ENCODE measurements at places on chromosomes 4 and X. TPM values are rescaled to one million over a fixed set of nuclear protein-coding genes. Genes with fewer than 3 reads are reported as not detected.
A peak's percentile ranks its signal among the peaks of the same experiment; 100 is the strongest.

DUSP21 gene
- total RNA-seq: not detected

SH3TC1 gene
- 17.2 TPM for total RNA-seq

OPRPN gene
- not detected for total RNA-seq

ZNF185 gene
- total RNA-seq: 5.9 TPM

RGN gene
- 32.9 TPM for total RNA-seq

BANK1 gene
- 5.8 TPM for total RNA-seq

NLGN3 gene
- 0.67 TPM for total RNA-seq

KANTR gene
- total RNA-seq: 13.2 TPM

CXCL8 gene
- not detected for total RNA-seq

DCLK2 gene
- 2.9 TPM for total RNA-seq

KLKB1 gene
- total RNA-seq: not detected

CXCL11 gene
- total RNA-seq: not detected

SAGE1 gene
- total RNA-seq: not detected

- H3K4me1 ChIP-seq: peaks cover 10% of the 10 kb centered on the region
- no peak overlapping the region for H3K27ac ChIP-seq
- no peak for DNase-seq
- H3K27me3 ChIP-seq: no peaks in the 10 kb centered on the region
- H3K36me3 ChIP-seq: no peaks in the 10 kb centered on the region
- no peak overlapping the region for H3K4me3 ChIP-seq
Measured at GRCh38 chrX:17295791-17296190, 79.2 kb upstream of the NHS start.

- H3K27ac ChIP-seq: no peak overlapping the region
- H3K4me3 ChIP-seq: no peak overlapping the region
Measured at GRCh38 chr4:13476915-13477314, 7.2 kb downstream of the RAB28 start.

- H3K36me3 ChIP-seq: no peaks in the 10 kb centered on the region
- no peak for DNase-seq
- H3K4me3 ChIP-seq: no peak overlapping the region
Measured at GRCh38 chrX:5771441-5771840, 457.2 kb downstream of the NLGN4X start.

DNA sequence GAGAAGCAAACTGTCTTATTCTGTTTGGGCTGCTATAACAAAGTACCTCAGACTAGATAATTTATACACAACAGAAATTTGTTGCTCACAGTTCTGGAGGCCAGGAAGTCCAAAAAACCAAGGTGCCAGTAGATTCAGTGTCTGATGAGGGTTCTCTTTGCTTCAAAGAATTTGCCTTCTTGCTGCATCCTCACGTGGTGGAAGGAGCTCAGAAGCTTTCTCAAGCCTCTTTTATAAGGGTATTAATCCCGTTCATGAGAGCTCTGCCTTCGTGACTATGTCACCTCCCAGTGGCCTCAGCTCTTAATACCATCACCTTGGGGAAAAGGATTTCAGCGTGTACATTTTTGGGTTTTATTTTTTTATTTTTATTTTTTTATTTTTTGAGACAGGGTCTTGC lies 20.1 kb downstream of the CA5B start:
- no peaks in the 10 kb centered on the region for H3K4me1 ChIP-seq
- no peak for DNase-seq
- no peak overlapping the region for H3K27ac ChIP-seq
- no peaks in the 10 kb centered on the region for H3K27me3 ChIP-seq

DNA sequence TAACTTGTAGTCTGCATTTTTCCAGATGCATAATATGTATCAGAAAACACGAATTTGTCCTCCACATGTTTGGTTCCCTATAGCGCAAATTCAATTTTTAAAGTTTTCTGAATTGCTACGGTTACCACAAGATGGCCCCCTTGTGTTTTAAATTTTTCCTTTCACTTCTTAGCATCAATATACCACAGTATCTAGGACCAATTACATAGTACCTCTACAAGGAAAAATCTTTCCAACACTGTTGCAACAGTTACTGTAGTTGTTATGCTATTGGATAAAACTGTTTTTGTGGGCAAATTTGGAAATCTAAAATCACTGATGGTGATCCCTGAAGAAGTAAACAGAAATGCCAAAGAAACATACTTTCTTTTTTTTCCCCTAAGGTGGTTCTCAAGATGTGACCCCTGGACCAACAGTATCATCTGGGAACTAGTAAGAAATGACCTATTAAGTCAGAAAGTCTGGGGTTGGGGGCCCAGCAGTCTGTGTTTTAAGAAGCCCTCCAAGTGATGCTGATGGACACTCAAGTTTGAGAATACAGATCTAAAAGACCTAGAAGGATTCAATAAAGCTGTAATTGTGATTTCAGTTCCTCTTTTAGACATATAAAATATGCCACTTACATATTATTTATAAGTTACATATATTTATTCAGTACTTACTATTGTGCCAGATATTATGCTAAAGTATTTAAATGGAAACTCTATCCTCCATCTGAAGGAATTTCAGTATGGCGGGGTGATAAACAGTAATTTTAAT lies 3.1 kb downstream of the ZGRF1 start:
- H3K4me1 ChIP-seq: peaks cover 6% of the 10 kb centered on the region
- H3K27me3 ChIP-seq: no peaks in the 10 kb centered on the region
- no peak overlapping the region for H3K27ac ChIP-seq

GRCh38 chrX:2926664-2927275 lies 2.4 kb downstream of the ARSD start:
- no peaks in the 10 kb centered on the region for H3K36me3 ChIP-seq
- no peaks in the 10 kb centered on the region for H3K4me1 ChIP-seq
- no peaks in the 10 kb centered on the region for H3K27me3 ChIP-seq
- no peak overlapping the region for H3K4me3 ChIP-seq
- DNase-seq: no peak

- H3K27ac ChIP-seq: no peak overlapping the region
- no peak overlapping the region for H3K4me3 ChIP-seq
- no peak for DNase-seq
- no peaks in the 10 kb centered on the region for H3K27me3 ChIP-seq
Measured at GRCh38 chrX:124895947-124896346, 423.7 kb upstream of the TEX13C start.

DNA sequence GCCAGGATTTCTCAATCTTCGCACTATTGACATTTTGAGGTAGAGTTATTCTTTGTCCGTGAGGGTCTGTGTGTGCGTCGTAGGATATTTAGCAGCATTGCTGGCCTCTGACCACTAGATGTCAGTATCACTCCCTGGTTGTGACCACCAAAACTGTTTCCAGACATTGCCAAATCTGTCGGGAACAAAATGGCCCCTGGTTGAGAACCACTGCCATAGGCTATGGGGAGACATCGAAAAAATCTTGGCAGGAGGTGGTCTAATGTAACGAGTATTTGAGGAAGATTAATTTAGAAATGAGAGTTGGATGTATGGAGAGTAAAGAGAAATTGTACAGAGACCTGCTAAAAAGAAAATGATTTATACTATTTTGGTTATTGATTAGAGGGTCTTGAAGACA lies 108.4 kb downstream of the DOCK11 start:
- H3K36me3 ChIP-seq: no peaks in the 10 kb centered on the region
- H3K27me3 ChIP-seq: no peaks in the 10 kb centered on the region
- peak; percentile 56 for DNase-seq
- H3K27ac ChIP-seq: peak overlapping the region; percentile 25
- H3K4me3 ChIP-seq: no peak overlapping the region
- no peaks in the 10 kb centered on the region for H3K4me1 ChIP-seq

GRCh38 chrX:96432647-96433046 lies 252.0 kb upstream of the DIAPH2 start:
- no peaks in the 10 kb centered on the region for H3K27me3 ChIP-seq
- H3K4me1 ChIP-seq: no peaks in the 10 kb centered on the region
- no peak overlapping the region for H3K27ac ChIP-seq
- DNase-seq: no peak
- H3K4me3 ChIP-seq: no peak overlapping the region
- H3K36me3 ChIP-seq: no peaks in the 10 kb centered on the region

GRCh38 chrX:109856974-109857373 lies 123.9 kb upstream of the ACSL4 start:
- H3K27ac ChIP-seq: no peak overlapping the region
- no peaks in the 10 kb centered on the region for H3K4me1 ChIP-seq
- no peak overlapping the region for H3K4me3 ChIP-seq
- no peaks in the 10 kb centered on the region for H3K36me3 ChIP-seq
- no peaks in the 10 kb centered on the region for H3K27me3 ChIP-seq

GRCh38 chr4:140047786-140048185 lies 106.2 kb downstream of the MAML3 start:
- no peak for DNase-seq
- no peaks in the 10 kb centered on the region for H3K27me3 ChIP-seq
- H3K4me1 ChIP-seq: peaks cover 67% of the 10 kb centered on the region
- no peak overlapping the region for H3K27ac ChIP-seq

- H3K27me3 ChIP-seq: no peaks in the 10 kb centered on the region
- peak; percentile 77 for DNase-seq
- H3K36me3 ChIP-seq: no peaks in the 10 kb centered on the region
- no peaks in the 10 kb centered on the region for H3K4me1 ChIP-seq
Measured at GRCh38 chrX:149470955-149471354, 34.2 kb downstream of the IDS start.

GRCh38 chr4:165784672-165785071 lies 88.4 kb upstream of the TLL1 start:
- H3K27ac ChIP-seq: no peak overlapping the region
- no peak overlapping the region for H3K4me3 ChIP-seq
- no peaks in the 10 kb centered on the region for H3K4me1 ChIP-seq
- no peaks in the 10 kb centered on the region for H3K27me3 ChIP-seq

DNA sequence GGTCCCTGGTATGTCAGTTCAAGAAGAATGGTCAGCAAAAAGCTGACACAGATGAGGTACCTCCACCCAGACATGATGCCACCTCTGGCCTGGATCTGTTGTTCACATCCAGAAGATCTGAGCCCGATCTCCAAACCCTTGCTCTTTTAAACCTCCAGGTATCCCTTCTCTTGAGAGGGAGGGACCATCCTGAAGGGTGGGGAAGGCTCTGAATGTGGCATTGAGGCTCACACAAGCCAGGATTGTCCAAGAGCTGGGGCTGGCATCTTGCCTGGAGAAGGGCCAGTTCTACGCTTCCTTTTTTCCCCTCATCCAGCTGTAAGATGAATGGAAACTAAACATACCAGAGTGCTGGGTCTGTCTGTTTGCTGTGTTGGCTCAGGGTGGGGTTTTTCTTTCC lies at the start of gene ITIH6:
ITIH6 (minus strand) TSS at position 119 of the 400 bp plus-strand sequence; CDS start at position 74, 45 bp downstream.
- no peaks in the 10 kb centered on the region for H3K36me3 ChIP-seq
- no peak within 1 kb of the TSS for H3K27ac ChIP-seq
- DNase-seq: no peak
- H3K4me1 ChIP-seq: no peaks in the 10 kb centered on the region

GRCh38 chr4:86122404-86122803 lies 237.4 kb downstream of the MAPK10 start:
- no peak for DNase-seq
- H3K4me3 ChIP-seq: no peak overlapping the region
- H3K27me3 ChIP-seq: no peaks in the 10 kb centered on the region
- H3K36me3 ChIP-seq: no peaks in the 10 kb centered on the region
- no peaks in the 10 kb centered on the region for H3K4me1 ChIP-seq
- no peak overlapping the region for H3K27ac ChIP-seq

GRCh38 chrX:51894697-51895336 lies 1.4 kb downstream of the MAGED1 start:
- H3K27me3 ChIP-seq: no peaks in the 10 kb centered on the region
- no peaks in the 10 kb centered on the region for H3K4me1 ChIP-seq
- peak overlapping the region; percentile 70 for H3K4me3 ChIP-seq
- H3K36me3 ChIP-seq: no peaks in the 10 kb centered on the region
- no peak for DNase-seq
- H3K27ac ChIP-seq: no peak overlapping the region

DNA sequence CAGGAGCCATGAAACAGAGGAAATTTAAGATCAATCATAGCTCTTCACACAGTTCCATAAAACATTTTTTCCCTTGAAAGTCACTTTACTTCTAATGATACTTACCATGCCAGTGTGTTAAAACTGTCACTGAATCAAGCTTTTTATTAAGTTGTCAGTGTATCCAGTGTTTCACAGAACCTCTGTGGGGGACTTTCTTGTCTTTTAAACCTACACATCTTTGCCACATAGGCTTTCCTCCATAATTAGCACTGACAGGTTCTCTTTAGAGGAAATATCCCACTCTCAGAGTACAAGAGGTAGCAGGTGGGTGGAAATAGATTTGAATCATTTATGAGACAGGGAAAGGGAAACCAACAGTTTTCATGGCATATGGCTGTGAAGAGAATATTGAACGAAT lies 25.8 kb upstream of the DYNLT3 start:
- H3K4me1 ChIP-seq: no peaks in the 10 kb centered on the region
- no peaks in the 10 kb centered on the region for H3K36me3 ChIP-seq
- H3K27ac ChIP-seq: no peak overlapping the region
- no peak for DNase-seq
- H3K4me3 ChIP-seq: no peak overlapping the region

- no peak overlapping the region for H3K4me3 ChIP-seq
- H3K36me3 ChIP-seq: no peaks in the 10 kb centered on the region
- no peak for DNase-seq
- H3K4me1 ChIP-seq: no peaks in the 10 kb centered on the region
- H3K27ac ChIP-seq: no peak overlapping the region
Measured at GRCh38 chrX:24846550-24847150, 152.9 kb downstream of the POLA1 start.

GRCh38 chrX:94288325-94288724 lies 614.3 kb downstream of the FAM133A start:
- H3K36me3 ChIP-seq: no peaks in the 10 kb centered on the region
- DNase-seq: no peak
- H3K27ac ChIP-seq: no peak overlapping the region
- H3K4me1 ChIP-seq: no peaks in the 10 kb centered on the region
- H3K27me3 ChIP-seq: no peaks in the 10 kb centered on the region
- no peak overlapping the region for H3K4me3 ChIP-seq

- H3K4me1 ChIP-seq: peaks cover 11% of the 10 kb centered on the region
- H3K27ac ChIP-seq: peak overlapping the region; percentile 50
- H3K36me3 ChIP-seq: no peaks in the 10 kb centered on the region
- peak; percentile 80 for DNase-seq
Measured at GRCh38 chrX:71622576-71623450, 4.5 kb upstream of the CXCR3 start.

DNA sequence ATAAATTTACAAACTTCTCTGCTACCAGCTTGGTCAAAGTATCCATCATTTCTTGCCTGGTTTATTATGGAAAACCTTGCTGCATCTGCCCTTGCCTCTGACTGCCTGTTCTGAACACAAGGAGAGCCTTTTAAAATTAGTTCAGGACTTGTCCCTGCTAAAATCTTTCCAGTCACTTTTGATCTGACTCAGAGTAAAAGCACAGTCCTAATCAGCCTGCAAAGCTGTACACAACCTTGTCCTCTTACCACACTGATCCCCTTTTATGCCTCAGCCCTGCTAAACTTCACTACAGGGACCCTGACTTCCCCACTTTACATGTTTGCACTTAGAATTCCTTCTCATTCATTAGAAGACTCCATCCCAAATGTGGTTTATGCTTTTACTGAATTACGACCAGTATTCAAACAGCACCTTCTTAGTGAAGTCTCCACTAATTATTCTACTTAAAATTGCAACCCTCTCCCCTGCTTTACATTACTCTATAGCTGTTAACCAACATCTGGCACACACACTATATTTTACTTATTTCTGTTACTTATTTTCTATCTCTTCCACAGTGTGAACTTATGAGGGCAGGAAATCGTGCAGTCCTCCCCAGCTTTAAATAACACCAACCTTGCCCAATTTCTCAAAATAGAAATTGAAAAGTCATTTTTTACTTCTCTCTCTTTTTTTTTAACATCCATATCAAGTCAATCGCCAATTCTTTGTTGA lies 6.3 kb downstream of the GABRA4 start:
- H3K27me3 ChIP-seq: no peaks in the 10 kb centered on the region
- H3K4me3 ChIP-seq: no peak overlapping the region
- no peaks in the 10 kb centered on the region for H3K36me3 ChIP-seq
- no peaks in the 10 kb centered on the region for H3K4me1 ChIP-seq
- H3K27ac ChIP-seq: no peak overlapping the region

- H3K27me3 ChIP-seq: no peaks in the 10 kb centered on the region
- no peak overlapping the region for H3K27ac ChIP-seq
- DNase-seq: no peak
- H3K4me3 ChIP-seq: no peak overlapping the region
- no peaks in the 10 kb centered on the region for H3K4me1 ChIP-seq
- H3K36me3 ChIP-seq: no peaks in the 10 kb centered on the region
Measured at GRCh38 chrX:16188687-16189086, 21.4 kb downstream of the MAGEB17 start.
